ENCODE measurements at places on chromosomes 1 and 21. TPM values are rescaled to one million over a fixed set of nuclear protein-coding genes. Genes with fewer than 3 reads are reported as not detected.

Gene HSD3B1
- total RNA-seq: not detected

Gene FALEC
- total RNA-seq: not detected

- no peak for DNase-seq
Measured at GRCh38 chr1:242432491-242433095, 91.9 kb downstream of the PLD5 start.

DNA sequence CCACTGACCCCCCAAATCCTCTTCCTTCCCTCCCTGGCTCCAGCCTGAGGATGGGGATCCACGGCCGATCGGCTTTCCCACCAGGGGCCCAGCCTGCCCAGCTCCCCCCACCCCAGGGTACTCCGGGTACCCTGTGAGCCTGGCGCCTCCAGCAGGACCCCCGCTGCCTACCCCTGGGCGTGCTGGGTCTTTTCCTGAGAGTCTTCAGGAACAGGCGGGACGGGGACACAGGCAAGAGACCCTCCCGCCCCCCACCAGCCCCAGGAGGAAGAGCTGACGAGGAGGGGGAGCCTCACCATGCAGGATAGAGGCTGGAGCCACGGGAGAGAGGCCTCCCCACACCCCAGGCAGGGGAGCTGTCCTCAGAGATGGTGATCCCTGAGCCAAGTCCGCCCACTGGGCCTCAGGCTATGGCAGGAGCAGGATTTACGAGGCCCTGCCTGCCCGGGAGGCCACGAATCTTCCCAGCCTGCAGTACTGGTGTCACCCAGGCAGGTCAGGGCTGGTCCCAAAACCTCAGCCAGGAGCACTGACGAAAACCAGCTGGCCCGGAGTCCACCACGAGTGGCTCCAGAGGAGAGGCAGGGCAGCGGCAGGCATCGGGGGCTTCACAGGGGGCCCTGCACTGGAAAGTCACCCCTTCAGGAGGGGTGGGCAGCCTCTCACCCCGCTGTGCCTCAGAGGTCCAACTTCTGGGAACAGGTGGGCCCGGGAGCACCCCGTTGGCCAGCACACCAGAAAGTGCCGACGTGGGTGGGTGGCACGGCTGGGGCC, 58.0 kb downstream of the MEGF6 start:
- DNase-seq: no peak

Gene ENSA
- 121 TPM for total RNA-seq

GRCh38 chr21:18275781-18276180, 31.1 kb downstream of the CHODL start:
- DNase-seq: no peak

Gene AMY2B
- total RNA-seq: 0.42 TPM

- DNase-seq: no peak
Measured at GRCh38 chr1:58833166-58833565, 49.3 kb upstream of the JUN start.

GRCh38 chr1:217911908-217912307, 280.8 kb downstream of the SPATA17 start:
- no peak for DNase-seq

- no peak for DNase-seq
Measured at GRCh38 chr1:236685917-236686814, at the start of gene ACTN2. ACTN2 (plus strand) TSS chr1:236686499; CDS start chr1:236686674, 175 bp downstream.

Gene DENND2D
- total RNA-seq: not detected

- no peak for DNase-seq
Measured at GRCh38 chr21:33680870-33681269, 38.6 kb downstream of the ITSN1 start.

- DNase-seq: no peak
Measured at GRCh38 chr1:69438056-69438795, 129.5 kb upstream of the LRRC7 start.

DNA sequence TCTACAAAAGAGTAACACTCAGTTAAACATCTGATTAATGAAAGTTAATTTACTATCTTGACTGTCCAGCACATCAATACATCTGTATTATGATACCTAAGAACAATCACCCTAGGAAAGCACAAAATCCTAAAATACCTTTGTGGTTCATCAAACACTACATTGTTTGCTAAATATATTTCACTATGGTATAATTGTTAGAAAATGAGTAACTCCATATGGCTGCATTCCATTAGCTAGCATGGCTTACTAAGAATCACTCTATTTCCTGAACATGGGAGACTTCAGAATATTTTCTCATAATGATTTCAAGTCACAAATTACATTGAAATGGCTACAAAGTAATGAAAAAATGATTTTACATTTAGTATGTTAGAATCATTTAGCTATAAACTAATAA, 12.5 kb downstream of the TRMT1L start:
- DNase-seq: no peak

Gene CFHR5
- not detected for total RNA-seq

Gene CLCN6
- 3.4 TPM for total RNA-seq

DNA sequence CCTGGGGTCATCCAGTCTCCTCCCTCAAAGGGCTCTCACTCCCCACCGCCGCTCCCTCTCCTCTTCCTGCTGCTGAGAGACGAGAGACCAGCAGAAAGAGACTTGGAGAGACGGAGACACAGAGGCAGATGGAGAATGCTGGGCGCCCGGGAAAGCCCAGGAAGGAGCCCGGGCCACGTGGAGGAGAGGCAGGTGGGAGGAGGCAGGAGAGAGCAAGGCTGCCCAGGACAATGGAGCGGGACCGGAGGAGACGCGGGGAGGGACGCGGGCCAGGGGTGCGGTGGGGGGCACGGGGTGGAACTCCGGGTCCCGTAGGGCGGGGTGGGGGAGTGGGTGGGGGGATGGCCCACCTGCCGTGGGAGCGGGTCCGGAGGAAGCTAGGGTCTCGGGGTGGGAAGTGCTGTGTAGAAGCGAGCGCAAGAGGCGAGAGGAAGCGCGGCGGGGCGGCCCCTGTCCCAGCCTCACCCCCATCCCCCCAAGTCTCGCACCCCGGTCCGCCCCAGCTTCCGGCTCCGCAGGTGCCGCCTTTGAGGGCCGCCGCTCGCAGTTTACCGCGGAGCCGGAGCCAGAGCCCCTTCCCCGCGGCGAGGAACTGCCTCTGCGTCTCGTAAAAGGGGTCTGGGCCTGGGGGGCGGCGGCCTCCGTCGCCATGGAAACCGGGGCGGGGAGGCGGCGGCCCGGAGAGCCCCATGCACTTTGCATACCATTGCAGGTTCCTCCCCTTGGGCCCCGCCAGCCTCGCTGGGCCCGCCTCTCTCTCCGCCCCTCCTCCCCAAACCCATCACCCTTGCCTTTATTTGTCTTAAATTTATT, 11.7 kb upstream of the EPHA2 start:
- no peak for DNase-seq

GRCh38 chr1:104592926-104593325, 843.2 kb downstream of the AMY1C start:
- no peak for DNase-seq

DNA sequence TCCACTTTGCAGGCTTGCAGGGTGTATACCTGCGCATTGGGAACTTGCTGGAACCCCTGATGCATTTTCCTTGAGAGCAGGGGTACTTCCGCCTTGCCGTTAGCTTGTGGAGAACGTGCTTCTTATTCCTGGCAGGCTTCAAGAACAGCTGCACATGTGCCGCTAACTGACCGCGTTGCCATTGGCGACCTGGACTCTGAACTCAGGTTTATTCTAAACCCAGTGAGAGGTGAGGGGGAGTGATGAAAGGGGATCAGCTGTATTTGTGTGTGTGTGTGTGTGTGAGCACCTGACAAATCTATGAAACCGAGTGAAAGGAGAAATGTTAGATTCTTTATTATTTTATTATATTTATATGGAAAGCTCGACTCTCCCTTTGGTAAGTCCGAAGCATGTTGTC, 128.6 kb downstream of the HUNK start:
- DNase-seq: no peak

GRCh38 chr1:241770115-241770514, 77.9 kb upstream of the EXO1 start:
- DNase-seq: no peak

DNA sequence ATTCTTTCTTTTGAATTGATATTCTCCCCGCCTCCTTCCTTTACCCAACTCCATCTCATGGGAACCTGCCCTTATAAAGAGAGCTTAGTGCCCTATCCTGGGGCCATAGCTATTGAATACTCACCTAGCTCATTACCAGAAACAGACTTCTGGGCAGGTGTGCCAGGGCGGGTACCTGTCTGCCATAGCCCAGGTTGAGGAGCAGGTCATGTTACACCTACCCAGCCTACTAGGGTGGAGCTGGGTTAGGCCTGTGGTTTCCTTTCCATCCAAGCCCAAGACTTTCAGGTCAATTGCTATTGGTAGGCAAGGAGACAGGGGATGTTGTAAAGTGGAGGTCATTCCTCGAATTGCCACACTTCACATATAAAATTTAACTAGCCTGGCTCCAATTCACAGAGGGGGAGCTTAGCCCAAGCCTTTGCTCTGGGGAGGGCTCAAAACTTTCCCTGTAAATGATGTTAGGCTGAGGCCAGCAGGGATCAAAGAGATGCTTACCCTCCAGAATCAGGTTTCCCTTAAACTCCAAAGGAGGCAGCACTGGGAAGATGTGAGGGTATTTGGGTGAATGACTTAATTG, 87.1 kb upstream of the IPO9 start:
- DNase-seq: no peak

Gene FTCD
- not detected for total RNA-seq

Gene ECM1
- 22.7 TPM for total RNA-seq

Gene SHISA4
- 43.4 TPM for total RNA-seq

Gene LINGO4
- total RNA-seq: not detected

DNA sequence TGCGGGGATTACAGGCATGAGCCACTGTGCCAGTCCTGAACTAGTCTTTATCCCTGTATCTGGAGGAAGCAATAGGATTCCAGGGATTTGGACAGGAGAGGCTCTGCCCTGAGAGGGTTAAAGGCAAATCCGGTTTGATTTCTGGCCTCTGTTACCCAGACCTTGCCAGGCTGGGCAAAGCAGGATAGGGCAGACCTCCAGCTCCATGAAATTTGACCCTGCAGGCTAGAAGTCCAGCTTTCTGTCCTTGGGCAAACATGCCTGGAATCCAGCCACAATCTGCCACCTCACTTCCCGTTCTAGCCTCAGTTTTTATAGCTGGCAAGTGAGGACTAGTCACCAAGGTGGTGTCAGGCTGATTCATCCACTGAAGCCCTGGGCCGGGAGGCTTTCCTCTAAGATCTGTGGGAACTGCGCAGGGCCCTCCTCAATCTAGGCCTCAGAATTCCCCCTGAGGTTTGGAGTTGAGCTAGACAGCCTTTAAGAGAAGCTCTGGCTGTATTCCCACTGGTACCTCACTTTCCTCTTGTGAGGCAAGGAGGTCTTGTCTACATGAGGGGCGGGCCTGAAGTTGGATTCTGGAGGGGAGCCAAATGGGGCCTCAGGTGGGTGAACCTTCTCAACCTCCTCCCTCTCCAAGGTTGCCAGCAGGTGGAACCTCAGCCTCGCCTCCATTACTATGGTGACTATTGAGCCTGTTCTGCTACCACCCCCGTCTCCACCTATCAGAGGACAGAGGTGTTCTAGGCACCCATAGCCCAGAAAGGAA, 7.0 kb upstream of the P3R3URF start:
- DNase-seq: peak; percentile 90

GRCh38 chr1:181714428-181714827, 231.1 kb downstream of the CACNA1E start:
- no peak for DNase-seq

- no peak for DNase-seq
Measured at GRCh38 chr1:229993894-229994293, 73.1 kb upstream of the GALNT2 start.

Gene ANGPTL7
- not detected for total RNA-seq
